ENCODE measurements at places on chromosomes 2 and 18.

GRCh38 chr2:54083445-54083844 is 32.0 kb upstream of the ACYP2 start:
- DNase-seq, result no peak

GRCh38 chr2:144705328-144706245 is 185.7 kb upstream of the ZEB2 start:
- DNase-seq, result no peak

GRCh38 chr18:75207310-75208154 is 1.4 kb downstream of the PTGR3 start:
- no peak for DNase-seq

- no peak for DNase-seq
Measured at GRCh38 chr2:224922142-224922727, 120.0 kb downstream of the DOCK10 start.

GRCh38 chr2:127643439-127644065 is 2.4 kb upstream of the GPR17 start:
- DNase-seq, result no peak

GRCh38 chr2:35946478-35946877 is 409.1 kb upstream of the CRIM1 start:
- no peak for DNase-seq

DNA sequence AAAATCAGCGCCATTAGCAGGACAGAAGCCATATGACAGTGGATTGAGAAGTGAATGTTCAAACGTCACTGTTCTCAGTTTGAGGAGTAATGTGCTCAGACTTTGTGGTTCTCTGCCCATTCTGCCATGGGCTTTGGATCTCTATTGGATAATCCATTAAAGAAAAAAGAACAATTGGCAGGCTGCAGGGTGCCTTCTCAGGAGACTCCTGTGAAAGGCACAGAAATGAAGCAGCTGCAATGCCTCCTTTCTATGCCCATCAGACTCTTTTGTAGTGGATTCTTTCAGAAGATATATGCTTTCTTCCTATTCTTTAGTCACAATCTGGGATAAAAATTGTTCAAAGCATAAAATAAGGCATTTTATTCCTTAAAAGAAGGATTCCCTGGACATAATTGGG is 506.9 kb upstream of the KLHL29 start:
- DNase-seq, result no peak

GRCh38 chr2:44210362-44210761 is 41.7 kb downstream of the PPM1B start:
- DNase-seq, result no peak

DNA sequence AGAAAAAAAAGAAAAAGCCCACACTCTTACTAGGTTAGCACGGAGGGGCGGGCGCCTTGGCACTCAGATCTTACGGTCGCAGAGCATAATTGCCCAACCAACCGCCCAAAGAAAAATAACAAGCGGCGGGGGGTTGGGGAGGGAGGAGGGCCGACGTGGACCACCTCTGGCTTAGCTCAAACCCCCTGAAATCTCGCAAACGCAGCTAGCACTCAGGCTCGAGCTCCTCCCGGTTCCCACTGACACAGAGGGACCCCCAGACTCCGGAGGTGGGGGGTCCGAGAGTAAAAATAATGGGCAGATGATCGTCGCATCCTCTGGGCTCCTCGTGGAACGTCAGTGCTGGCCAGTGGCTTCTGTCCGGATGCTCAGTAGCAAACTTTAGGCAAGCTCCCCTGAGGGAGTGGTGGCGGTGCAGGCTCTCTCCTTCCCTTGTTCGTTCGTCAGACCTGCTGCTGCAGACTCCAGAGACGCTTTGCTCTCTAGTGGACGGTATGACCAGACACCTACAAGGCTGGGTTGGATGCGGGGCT is 12.0 kb downstream of the CATIP start:
- DNase-seq, result peak; percentile 86

- no peak for DNase-seq
Measured at GRCh38 chr2:140873915-140874531, 1256.8 kb downstream of the LRP1B start.

- no peak for DNase-seq
Measured at GRCh38 chr2:203535784-203536585, 884 bp upstream of the RAPH1 start.

DNA sequence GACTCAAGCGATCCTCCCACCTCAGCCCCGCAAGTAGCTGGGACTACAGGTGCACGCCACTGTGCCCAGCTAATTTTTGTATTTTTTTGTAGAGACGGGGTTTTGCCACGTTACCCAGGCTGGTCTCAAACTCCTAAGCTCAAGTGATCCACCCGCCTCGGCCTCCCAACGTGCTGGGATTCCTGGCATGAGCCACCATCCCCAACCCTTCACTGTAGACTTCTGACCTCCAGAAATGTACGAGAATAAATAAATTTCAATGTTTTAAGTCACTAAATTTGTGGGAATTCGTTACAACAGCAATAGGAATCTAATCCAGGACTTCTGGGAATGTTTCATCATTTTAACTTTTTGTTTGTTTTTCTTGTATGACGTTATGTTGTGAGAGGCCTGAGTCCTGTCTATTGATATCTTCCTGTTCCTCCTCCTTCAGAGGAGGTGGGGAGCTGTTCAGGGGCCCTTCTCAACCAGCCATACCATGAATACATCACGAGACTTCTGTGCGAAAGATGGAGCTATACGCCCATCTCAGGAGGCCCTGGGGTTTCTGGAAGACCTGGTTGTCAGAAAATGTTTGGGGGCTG is 40.0 kb downstream of the TEX44 start:
- no peak for DNase-seq

DNA sequence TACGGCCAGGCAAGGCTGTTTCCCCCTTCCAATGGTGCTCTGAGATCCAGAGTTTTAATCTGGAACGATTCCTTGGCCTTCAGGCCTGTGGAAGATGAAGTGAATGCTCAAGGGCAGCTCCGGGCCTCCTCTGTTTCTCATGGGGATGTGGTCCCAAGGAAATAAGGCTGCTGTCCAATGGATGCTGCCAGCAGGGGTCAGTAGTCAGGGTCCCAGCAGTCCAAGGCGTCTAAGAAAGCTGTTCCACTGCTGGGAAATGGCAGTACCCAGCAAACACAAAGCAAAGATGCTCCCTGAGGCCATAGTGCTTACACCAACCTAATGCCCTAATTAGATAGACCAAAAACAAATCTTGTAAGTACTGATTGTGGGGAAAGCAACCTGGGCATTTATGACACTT is 12.5 kb downstream of the NMS start:
- no peak for DNase-seq

DNA sequence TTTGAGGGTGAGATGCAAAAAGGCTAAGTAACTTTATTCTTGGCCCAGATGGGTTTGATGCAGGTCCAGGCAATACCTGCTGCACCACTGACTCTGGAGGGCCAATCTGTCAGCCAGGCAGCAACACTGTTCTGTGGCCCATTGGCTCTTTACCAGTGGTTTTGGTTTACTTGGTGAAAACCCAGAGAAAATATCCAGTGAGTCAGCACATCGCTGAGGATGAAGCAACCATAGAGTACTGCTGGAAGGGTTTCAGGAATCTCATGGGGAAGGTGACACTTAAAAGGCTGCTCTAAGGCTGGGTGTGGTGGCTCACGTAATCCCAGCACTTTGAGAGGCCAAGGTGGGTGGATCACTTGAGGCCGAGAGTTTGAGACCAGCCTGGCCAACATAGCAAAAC is 192.5 kb upstream of the FAM98A start:
- no peak for DNase-seq

GRCh38 chr2:64945973-64946768 is 43.0 kb upstream of the SLC1A4 start:
- DNase-seq, result peak; percentile 59

DNA sequence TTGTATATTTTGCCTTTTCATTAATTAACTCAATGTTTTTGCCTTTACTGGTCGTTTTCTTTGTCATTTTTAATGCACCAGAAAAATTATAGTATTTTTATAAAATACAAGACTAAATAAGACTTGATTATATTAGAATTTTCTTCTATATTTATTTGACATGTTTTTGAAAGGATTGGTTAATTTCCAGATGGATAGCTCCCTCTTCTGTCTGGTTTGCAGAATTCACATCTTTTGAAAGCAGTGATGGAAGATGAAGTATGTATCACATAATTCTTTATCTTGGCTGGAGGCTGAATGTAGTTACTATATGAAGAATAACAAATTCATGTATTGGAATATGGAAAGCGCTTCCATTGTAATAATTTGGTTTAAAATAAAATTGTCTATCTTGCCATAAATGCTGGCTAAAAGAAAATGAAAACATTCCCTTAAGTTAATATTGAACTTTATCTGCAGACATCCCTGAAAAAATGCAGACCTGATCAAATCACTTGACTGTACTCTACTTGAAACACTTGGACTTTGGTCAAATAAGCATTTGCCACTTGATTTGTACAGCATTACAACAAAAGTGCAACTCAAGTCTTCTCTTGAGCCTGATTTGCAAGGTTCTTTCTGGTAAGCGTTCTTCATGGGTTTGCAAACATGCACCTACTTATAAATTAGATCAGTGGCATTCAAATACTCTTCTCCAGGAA is 86.3 kb upstream of the EFEMP1 start:
- DNase-seq, result no peak

DNA sequence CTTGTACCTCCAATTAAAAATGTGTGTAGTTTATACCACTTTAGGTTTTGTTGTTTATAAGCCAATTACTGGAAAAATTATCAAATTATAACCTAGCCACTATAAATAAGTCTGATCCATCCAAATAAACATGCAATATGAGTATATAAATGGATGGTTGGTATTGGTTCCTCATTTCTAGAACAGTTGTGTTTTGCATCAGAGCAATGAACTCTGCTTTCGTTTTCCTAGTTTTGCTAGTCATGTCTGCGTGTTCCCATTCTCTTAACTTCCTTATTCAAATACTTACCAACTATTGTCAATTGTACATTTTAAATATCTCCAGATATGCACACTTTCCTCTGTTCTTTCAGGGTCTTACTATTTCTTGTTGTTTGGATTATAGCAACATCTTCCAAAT is 641.7 kb downstream of the NR4A2 start:
- DNase-seq, result no peak

DNA sequence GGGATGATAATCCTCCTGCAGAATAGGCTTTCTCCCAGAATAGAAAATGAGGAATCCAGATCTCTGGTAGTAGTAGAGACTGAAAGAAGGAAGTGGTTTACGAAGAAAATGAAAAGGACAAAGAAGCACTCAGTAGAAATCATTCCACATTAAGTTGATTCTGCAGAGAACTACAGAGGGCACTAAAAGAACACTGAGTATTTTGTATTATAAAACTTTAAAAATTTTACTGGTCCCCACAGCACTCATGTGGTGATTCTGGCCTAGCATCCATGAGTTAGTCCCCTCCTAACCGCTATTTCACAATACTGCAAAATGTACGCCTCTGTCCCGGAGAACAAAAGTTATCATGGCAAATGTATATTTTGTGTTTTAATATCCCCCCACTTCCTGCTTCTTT is 42.9 kb upstream of the SLC35F5 start:
- no peak for DNase-seq

DNA sequence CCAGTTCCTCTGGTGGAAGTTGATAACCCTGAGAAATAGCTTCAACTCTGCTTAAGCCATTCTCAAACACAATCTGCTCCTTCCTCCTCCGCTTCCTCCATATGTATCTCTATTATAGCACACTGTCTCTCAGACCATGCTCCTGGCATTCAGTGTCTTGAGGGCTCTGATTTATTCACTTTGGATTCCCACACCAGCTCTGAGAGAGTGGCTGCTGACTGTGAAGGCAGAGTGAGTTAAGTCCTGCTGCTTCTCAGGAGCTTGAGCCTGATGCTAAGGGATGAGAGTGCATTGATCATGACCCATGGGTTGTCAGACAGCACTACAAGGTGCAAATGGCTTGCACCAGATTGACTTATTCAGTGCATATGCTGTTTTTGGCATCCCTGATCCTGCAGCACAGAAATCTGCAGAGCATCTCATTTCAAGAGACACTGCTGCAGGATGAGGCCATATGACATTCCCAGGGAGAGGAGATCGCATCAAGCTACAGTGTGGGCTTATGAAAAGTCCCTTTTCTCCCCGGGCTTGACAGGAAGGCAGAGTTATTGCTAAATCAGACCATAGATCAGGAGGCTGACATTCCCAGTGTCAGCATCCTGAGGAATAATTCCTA is 500.5 kb upstream of the RAB6C start:
- DNase-seq, result peak; percentile 25

DNA sequence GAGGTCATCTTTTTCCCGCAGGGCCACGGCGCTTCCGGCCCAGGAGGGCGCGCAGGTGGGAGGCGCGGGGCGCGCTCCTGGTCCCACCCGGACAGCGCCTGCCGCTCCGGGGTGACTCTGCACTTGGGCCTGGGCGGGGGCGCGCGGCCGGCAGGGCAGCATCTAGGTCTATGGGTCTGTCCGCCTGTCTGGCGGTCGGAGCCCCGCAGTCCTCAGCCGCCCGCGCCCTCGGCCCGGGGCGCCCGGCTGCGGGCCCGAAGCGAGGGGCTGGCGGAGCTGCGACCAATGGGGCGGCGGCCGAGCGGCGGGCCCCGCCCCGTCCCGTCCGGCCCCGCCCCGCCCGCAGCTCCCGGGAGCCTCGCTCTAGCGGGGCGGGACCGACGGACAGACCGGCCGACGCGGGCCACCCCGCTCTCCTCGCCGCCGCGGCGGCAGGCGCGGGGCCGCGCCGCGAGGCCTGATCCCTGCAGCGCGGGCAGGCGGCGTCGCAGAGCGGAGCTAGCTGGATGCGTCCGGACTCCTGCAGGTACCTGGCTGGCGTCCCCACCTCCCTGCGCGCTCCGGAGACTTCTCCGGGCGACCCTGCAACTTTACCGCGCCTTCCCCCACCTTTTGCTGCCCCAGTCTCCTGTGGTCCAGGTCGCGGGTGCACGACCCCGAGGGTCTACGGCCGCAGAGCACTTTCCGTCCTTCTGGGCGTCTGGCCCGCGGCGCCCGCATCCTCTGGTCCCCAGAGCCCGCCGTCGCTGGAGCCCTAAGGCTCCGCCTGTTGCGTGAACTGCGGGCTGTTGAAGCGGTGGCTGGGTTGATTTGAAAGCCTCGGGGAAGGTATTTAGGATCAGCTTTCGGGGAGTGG is at the start of gene KCNS3:
Gene KCNS3 (plus strand): TSS at position 387 of the 856 bp plus-strand sequence. CDS start 52,342 bp downstream, outside the sequence.
- peak; percentile 67 for DNase-seq

DNA sequence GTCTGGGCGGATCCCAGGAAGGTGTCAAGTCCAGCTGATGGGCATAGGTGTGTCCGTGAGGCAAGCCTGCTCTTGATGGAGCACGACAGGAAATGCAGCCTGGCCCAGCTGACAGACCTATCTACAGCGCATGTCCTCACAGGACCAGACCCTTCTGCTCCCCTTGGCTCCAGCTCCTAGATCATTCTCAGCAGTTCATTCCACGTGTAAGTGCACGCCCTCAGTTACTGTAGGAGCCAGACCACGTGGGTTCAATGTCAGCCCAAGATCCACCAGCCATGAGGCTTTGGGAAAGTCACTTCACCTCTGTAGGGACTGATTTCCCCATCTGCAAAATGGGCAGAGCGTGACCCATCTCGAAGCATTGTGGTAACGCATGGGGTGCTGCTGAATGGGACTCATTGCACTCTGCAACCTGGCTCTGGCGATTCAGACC is 47.8 kb downstream of the TMEM17 start:
- no peak for DNase-seq

- no peak for DNase-seq
Measured at GRCh38 chr2:75622500-75622899, 24.1 kb upstream of the MRPL19 start.

GRCh38 chr2:27849558-27850205 is 40.5 kb downstream of the RBKS start:
- no peak for DNase-seq

GRCh38 chr2:30255466-30256408 is 24.4 kb downstream of the LBH start:
- DNase-seq, result peak; percentile 37
